ENCODE measurements at places on chromosomes 13 and 19. TPM values are rescaled to one million over a fixed set of nuclear protein-coding genes. Genes with fewer than 3 reads are reported as not detected.
A peak's percentile ranks its signal among the peaks of the same experiment; 100 is the strongest.

C13orf42 gene
- total RNA-seq, result not detected

VAV1 gene
- 3.0 TPM for total RNA-seq

FBN3 gene
- 8.7 TPM for total RNA-seq

RGL3 gene
- total RNA-seq, result 85.6 TPM

GDF15 gene
- total RNA-seq, result 3.7 TPM

LAIR2 gene
- total RNA-seq, result not detected

GRCh38 chr13:88617176-88617575, 946.0 kb downstream of the SLITRK5 start:
- no peak overlapping the region for H3K4me3 ChIP-seq
- H3K36me3 ChIP-seq, result no peaks in the 10 kb centered on the region
- H3K27ac ChIP-seq, result no peak overlapping the region
- DNase-seq, result no peak

- H3K4me1 ChIP-seq, result peaks cover 6% of the 10 kb centered on the region
- no peaks in the 10 kb centered on the region for H3K36me3 ChIP-seq
- H3K27me3 ChIP-seq, result no peaks in the 10 kb centered on the region
- no peak overlapping the region for H3K4me3 ChIP-seq
- no peak for DNase-seq
- no peak overlapping the region for H3K27ac ChIP-seq
These were observed 303.6 kb downstream of the KCNRG start for GRCh38 chr13:50318887-50319286.

- H3K27ac ChIP-seq, result no peak overlapping the region
- H3K4me3 ChIP-seq, result no peak overlapping the region
- DNase-seq, result no peak
- no peaks in the 10 kb centered on the region for H3K36me3 ChIP-seq
- H3K27me3 ChIP-seq, result no peaks in the 10 kb centered on the region
These were observed 6.1 kb upstream of the CYSLTR2 start for GRCh38 chr13:48647625-48648024.

DNA sequence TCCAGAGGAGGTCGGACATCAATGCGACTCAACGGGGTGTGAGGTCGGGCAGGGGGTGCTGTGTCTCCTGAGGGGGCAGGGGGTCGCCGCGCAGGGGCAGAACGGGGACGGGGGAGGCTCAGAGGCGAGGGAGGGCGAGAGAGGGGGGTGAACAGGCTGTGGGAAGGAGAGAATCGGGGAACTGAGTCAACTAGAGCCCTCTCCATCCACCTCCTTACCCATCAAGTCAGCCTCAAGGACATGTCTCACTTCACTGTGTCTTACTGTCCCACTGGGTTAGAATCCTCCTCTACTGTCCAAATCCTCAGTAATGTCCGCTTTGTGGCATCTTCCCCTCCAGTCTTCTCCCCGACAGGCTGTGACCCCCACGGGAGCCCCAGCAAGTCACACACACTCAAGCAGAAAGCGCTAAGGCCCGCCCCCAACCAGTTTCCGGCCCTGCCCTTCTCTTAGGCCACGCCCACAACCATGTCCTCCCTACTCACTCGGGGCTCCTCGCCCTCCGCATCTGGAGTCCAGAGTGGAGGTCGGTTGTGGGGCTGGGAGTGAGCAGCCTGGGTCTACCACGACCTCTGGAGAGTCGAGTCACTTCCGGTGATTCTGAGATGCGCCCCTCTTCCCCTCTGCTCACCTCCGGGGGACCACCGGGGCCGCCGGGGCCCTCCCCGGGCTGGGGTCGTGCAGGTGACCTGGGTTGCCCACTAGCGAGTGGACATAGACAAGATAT, 9.3 kb downstream of the PLEKHA4 start:
- H3K27ac ChIP-seq, result no peak overlapping the region
- no peaks in the 10 kb centered on the region for H3K4me1 ChIP-seq
- no peaks in the 10 kb centered on the region for H3K27me3 ChIP-seq
- no peak for DNase-seq
- no peak overlapping the region for H3K4me3 ChIP-seq

GRCh38 chr13:25816239-25816638, 235.6 kb downstream of the SHISA2 start:
- DNase-seq, result peak; percentile 44
- no peak overlapping the region for H3K27ac ChIP-seq
- H3K4me1 ChIP-seq, result no peaks in the 10 kb centered on the region
- H3K36me3 ChIP-seq, result no peaks in the 10 kb centered on the region
- H3K4me3 ChIP-seq, result no peak overlapping the region

- no peak overlapping the region for H3K4me3 ChIP-seq
- no peak for DNase-seq
- H3K27me3 ChIP-seq, result no peaks in the 10 kb centered on the region
- H3K27ac ChIP-seq, result no peak overlapping the region
- H3K4me1 ChIP-seq, result no peaks in the 10 kb centered on the region
These were observed 270.0 kb upstream of the PCDH20 start for GRCh38 chr13:61685682-61686012.

- no peak overlapping the region for H3K27ac ChIP-seq
- H3K4me3 ChIP-seq, result no peak overlapping the region
- no peaks in the 10 kb centered on the region for H3K27me3 ChIP-seq
- DNase-seq, result no peak
- H3K4me1 ChIP-seq, result no peaks in the 10 kb centered on the region
- no peaks in the 10 kb centered on the region for H3K36me3 ChIP-seq
These were observed 32.1 kb upstream of the PEPD start for GRCh38 chr19:33553530-33554310.

- H3K4me1 ChIP-seq, result no peaks in the 10 kb centered on the region
- H3K27ac ChIP-seq, result no peak overlapping the region
- DNase-seq, result no peak
These were observed 9.0 kb upstream of the CEACAM5 start for GRCh38 chr19:41699231-41699967.

DNA sequence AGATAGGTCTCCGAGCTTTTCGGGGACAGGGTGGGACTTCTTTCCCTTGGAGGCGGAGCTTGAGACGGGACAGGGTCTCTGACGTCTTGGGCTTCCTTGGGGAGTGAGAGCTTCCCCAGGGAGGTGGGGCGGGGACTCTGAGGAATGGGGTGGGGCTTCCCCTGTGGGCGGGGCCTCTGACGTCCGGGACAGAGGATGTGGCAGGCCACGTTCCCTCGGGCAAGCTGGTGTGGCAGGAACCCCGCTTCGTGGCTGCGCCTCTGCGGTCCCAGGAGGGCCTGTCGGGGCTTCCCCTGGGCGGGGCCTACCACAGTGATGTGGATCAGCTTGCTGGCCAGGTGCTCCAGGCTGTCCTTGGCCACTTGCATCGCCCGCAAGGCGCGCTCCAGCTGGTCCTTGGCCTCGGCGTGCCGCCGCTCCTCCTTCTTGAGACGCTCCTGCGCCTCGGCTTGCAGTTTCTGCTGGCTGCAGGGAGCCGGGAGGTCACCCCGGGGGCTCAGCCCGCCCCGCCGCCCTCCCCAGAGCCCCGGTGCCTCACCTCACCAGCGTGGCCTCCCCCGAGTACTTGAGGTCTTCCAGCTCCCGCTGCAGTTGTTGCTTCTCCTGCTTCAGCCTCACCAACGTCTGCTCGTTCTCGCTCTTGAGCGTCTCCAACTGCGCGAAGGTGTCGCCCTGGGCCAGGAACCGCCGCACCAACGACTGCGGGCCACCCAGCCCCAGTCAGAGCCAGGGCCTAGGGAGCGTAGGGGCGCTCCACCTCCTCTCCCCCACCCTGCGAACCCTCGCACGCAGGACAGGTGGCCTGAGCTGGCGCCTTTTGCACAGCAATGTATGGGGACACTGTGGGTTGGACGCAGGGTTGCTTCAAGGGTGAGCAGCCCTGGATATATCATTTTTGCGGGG, 3.3 kb upstream of the RGL3 start:
- H3K4me3 ChIP-seq, result no peak overlapping the region
- peak overlapping the region; percentile 5 for H3K27ac ChIP-seq
- DNase-seq, result peak; percentile 91
- H3K36me3 ChIP-seq, result no peaks in the 10 kb centered on the region
- H3K27me3 ChIP-seq, result no peaks in the 10 kb centered on the region
- H3K4me1 ChIP-seq, result peaks cover 6% of the 10 kb centered on the region

- H3K27ac ChIP-seq, result no peak overlapping the region
- no peaks in the 10 kb centered on the region for H3K4me1 ChIP-seq
- H3K4me3 ChIP-seq, result no peak overlapping the region
- no peaks in the 10 kb centered on the region for H3K36me3 ChIP-seq
These were observed 190.4 kb downstream of the DCLK1 start for GRCh38 chr13:35940734-35941133.

- H3K4me3 ChIP-seq, result no peak overlapping the region
- no peak for DNase-seq
These were observed 20.8 kb upstream of the CASP14 start for GRCh38 chr19:15028490-15028889.

GRCh38 chr19:45352914-45353796, 12.6 kb downstream of the KLC3 start:
- DNase-seq, result no peak
- no peaks in the 10 kb centered on the region for H3K4me1 ChIP-seq
- no peaks in the 10 kb centered on the region for H3K27me3 ChIP-seq
- no peak overlapping the region for H3K27ac ChIP-seq
- no peak overlapping the region for H3K4me3 ChIP-seq

GRCh38 chr13:97757807-97758206, 195.7 kb upstream of the IPO5 start:
- H3K4me1 ChIP-seq, result no peaks in the 10 kb centered on the region
- no peak overlapping the region for H3K4me3 ChIP-seq
- no peak for DNase-seq
- H3K36me3 ChIP-seq, result no peaks in the 10 kb centered on the region

DNA sequence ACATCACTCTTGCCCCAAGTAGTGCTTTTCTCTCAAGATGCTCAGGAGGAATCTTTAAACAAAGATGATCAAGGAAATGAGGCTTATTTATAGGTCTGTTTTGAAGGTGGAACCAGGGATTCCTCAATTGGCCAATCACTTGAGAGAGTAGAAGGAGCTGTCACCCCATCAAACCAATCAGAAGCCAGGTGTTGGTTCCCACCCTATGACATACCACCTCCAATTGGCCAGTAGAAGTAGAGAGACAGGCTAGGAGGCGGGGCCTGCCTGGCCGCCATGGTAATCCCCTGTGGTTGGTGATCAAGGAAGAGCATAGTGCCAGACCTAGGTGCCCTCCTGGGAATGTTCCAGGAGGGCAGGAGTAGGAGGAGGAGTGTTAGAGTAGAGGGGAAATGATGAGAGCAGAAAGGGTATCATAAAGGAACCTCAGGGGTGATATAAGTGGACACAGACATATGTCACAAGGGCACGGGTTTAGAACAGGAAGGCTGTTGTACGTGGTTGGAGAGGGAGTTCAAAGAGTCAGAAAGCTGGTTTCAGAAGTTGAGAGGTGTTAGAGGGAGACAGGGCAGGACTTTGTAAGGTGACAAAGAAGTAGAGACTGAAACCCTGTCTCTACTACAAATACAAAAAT, 10.5 kb downstream of the PMIS2 start:
- no peak overlapping the region for H3K27ac ChIP-seq
- no peaks in the 10 kb centered on the region for H3K4me1 ChIP-seq
- no peak overlapping the region for H3K4me3 ChIP-seq
- H3K27me3 ChIP-seq, result no peaks in the 10 kb centered on the region

DNA sequence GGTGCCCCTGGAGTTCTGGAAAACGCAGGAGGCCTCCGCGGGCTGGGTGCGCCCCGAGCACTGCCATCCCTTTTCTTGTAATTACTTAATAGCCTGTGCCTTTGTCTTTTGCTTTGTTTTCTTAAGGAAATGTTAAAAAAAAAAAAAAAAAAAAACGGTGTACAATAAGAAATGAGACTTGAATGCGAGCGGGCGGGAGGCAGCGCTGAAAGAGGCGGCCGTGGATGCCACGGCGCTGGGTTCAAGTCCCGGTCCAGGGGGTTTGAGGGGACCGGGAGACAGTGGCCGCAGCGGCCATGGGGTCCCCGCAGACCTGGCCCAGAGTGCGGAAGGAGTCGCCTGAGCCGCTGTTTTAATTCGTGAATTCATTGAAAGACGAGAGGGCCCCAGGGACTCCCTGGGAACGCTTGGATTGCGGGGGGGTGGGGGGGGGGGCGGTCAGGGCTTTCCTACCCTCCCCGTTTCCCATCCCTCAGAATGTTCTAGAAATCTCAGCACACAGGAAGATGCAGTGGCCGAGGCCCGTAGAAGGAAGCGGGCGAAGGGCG, 349.2 kb upstream of the ARGLU1 start:
- H3K27ac ChIP-seq, result peak overlapping the region; percentile 77
- no peaks in the 10 kb centered on the region for H3K36me3 ChIP-seq
- no peaks in the 10 kb centered on the region for H3K27me3 ChIP-seq
- DNase-seq, result no peak
- peak overlapping the region; percentile 59 for H3K4me3 ChIP-seq

- no peaks in the 10 kb centered on the region for H3K36me3 ChIP-seq
- no peak overlapping the region for H3K27ac ChIP-seq
- no peak for DNase-seq
- no peaks in the 10 kb centered on the region for H3K27me3 ChIP-seq
These were observed 5.2 kb upstream of the F10 start for GRCh38 chr13:113117335-113117872.

GRCh38 chr19:51784922-51785690, 9.9 kb upstream of the FPR3 start:
- H3K27ac ChIP-seq, result no peak overlapping the region
- no peaks in the 10 kb centered on the region for H3K27me3 ChIP-seq
- H3K4me3 ChIP-seq, result no peak overlapping the region
- H3K4me1 ChIP-seq, result no peaks in the 10 kb centered on the region

GRCh38 chr13:94079876-94080275, 399.6 kb downstream of the DCT start:
- H3K4me3 ChIP-seq, result no peak overlapping the region
- no peak for DNase-seq
- H3K27me3 ChIP-seq, result no peaks in the 10 kb centered on the region
- no peak overlapping the region for H3K27ac ChIP-seq

Data from thyroid gland (tissue), 4 donors.